ENCODE measurements at places on chromosomes 2 and 18. TPM values are rescaled to one million over a fixed set of nuclear protein-coding genes. Genes with fewer than 3 reads are reported as not detected.

The SP5 gene
- total RNA-seq: not detected

The BMP10 gene
- total RNA-seq: not detected

The TEX44 gene
- not detected for total RNA-seq

The MATN3 gene
- total RNA-seq: 17.0 TPM

The CD226 gene
- 0.11 TPM for total RNA-seq

The PSTPIP2 gene
- 0.29 TPM for total RNA-seq

The NT5DC4 gene
- 0.94 TPM for total RNA-seq

The FBXO48 gene
- 0.56 TPM for total RNA-seq

The GNAL gene
- 5.8 TPM for total RNA-seq

The EML6 gene
- 1.5 TPM for total RNA-seq

The DBI gene
- total RNA-seq: 389 TPM

The BCL2 gene
- 0.55 TPM for total RNA-seq
